ENCODE measurements at places on chromosomes 6 and 20. TPM values are rescaled to one million over a fixed set of nuclear protein-coding genes. Genes with fewer than 3 reads are reported as not detected.

Gene BHLHE23
- total RNA-seq: not detected

Gene TMX4
- total RNA-seq: 16.3 TPM

Gene SCRT2
- not detected for total RNA-seq

DNA sequence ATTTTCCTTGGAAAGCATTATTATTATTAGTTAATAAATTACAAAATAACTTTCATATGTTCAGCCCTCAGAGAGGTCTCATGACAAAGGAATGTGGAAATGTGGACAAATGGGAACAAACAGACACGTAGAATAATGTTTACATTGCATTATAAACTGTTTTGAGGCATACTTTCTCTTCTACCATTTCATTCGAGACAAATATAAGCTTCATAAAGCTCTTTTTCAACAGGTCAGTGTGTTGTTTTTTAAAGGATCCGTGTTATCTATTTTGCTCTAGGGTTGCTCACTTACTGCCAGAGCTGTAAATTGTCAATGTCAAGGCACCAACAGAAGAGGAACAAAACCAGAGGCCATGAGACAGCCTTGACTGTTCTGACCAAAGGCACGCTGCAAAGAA, 256.8 kb downstream of the PHACTR1 start:
- H3K27me3 ChIP-seq: no peaks in the 10 kb centered on the region
- H3K4me1 ChIP-seq: no peaks in the 10 kb centered on the region
- H3K4me3 ChIP-seq: no peak overlapping the region
- no peak for DNase-seq
- no peaks in the 10 kb centered on the region for H3K36me3 ChIP-seq

DNA sequence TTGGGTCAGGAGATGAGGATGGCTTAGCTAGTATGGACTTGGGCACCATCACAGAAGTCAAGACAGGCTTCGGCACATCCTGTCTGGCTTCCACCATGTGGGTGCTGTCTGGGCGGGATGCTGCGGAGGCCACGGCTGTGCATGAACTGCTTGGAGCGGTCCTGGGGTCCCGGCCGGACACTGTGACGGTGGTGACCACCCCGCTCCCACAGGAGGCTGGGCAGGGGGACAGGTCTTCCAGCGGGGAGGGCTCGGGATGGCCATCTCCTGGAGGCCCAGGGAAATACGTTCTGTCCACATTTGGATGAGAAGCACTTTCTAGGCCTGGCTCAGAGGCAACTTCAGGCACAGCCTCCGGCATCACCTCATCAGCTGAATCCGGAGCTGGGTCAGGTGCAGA, 32.1 kb upstream of the TCFL5 start:
- no peak for DNase-seq
- no peaks in the 10 kb centered on the region for H3K4me1 ChIP-seq
- no peaks in the 10 kb centered on the region for H3K27me3 ChIP-seq
- peaks cover 88% of the 10 kb centered on the region for H3K36me3 ChIP-seq

DNA sequence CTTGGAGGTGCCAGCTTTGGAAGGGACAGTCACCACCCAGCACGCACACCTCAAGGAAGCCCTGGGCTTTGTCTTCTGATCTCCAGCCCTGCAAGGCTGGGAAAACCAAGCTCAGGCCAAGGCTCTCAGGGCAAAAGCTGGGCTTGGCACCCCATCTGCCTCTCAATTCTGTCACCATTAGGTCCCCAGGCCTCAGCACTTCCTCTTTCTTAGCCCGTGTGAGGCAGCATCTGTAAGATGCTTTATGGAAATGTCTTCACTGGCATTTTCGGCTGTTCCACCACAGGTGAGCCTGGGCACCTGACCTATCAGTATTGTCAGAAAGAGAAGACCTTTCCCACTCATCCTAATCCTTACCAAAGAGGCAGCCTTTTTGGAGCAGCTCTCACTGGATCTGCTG, 24.6 kb downstream of the GMEB2 start:
- no peak overlapping the region for H3K4me3 ChIP-seq
- H3K36me3 ChIP-seq: peaks cover 41% of the 10 kb centered on the region
- no peaks in the 10 kb centered on the region for H3K27me3 ChIP-seq
- no peaks in the 10 kb centered on the region for H3K4me1 ChIP-seq

DNA sequence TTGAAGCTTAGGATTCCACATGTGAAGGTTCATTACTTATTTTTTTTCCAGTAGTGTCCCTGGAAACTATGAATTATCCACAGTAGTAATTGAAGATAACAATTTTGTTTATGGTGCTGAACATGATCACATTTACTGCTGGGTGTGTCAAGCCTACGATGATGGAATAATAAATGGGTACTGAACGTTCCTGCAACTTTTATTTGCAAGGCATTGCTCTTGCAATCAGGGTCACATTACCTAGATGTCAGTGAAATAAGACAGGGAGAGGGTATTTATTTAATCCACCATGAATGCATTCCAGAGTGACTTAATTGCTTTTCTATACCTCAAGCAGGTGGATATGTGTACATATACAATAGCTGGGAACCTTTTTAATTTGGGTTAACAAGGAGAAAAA, 27.0 kb upstream of the MLIP start:
- no peaks in the 10 kb centered on the region for H3K36me3 ChIP-seq
- H3K27me3 ChIP-seq: no peaks in the 10 kb centered on the region
- DNase-seq: no peak
- H3K4me3 ChIP-seq: no peak overlapping the region
- no peaks in the 10 kb centered on the region for H3K4me1 ChIP-seq
- no peak overlapping the region for H3K27ac ChIP-seq

- H3K27me3 ChIP-seq: no peaks in the 10 kb centered on the region
- peaks cover 9% of the 10 kb centered on the region for H3K4me1 ChIP-seq
- no peak for DNase-seq
- H3K36me3 ChIP-seq: peaks cover 5% of the 10 kb centered on the region
- H3K4me3 ChIP-seq: no peak overlapping the region
Measured at GRCh38 chr20:50003253-50003656, 20.5 kb downstream of the SNAI1 start.

DNA sequence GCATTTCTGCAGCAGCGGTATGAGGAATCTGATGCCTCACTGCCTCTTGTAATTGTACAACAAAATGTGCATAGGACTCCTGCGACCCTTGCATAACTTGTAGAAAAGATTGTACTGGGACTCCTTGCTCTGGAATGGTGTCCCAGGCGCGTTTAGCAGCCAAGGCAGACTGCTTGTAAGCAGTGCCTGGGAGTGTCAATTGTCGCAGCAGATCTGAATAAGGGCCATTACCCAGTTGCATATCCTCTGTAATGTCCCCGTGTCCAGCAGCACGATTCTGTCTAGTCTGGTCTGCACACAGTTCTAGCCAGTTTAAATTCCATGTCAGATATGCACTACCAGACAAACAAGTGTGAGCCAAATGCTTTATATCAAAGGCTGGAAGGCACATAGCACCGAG, 70.7 kb upstream of the BTN3A2 start:
- H3K27ac ChIP-seq: no peak overlapping the region
- H3K4me3 ChIP-seq: no peak overlapping the region
- DNase-seq: no peak
- H3K4me1 ChIP-seq: peaks cover 38% of the 10 kb centered on the region
- no peaks in the 10 kb centered on the region for H3K27me3 ChIP-seq
